ENCODE measurements at places on chromosomes 4 and X.

- no peak for DNase-seq
These were observed 103.5 kb upstream of the PLAC1 start for GRCh38 chrX:134761788-134762187.

DNA sequence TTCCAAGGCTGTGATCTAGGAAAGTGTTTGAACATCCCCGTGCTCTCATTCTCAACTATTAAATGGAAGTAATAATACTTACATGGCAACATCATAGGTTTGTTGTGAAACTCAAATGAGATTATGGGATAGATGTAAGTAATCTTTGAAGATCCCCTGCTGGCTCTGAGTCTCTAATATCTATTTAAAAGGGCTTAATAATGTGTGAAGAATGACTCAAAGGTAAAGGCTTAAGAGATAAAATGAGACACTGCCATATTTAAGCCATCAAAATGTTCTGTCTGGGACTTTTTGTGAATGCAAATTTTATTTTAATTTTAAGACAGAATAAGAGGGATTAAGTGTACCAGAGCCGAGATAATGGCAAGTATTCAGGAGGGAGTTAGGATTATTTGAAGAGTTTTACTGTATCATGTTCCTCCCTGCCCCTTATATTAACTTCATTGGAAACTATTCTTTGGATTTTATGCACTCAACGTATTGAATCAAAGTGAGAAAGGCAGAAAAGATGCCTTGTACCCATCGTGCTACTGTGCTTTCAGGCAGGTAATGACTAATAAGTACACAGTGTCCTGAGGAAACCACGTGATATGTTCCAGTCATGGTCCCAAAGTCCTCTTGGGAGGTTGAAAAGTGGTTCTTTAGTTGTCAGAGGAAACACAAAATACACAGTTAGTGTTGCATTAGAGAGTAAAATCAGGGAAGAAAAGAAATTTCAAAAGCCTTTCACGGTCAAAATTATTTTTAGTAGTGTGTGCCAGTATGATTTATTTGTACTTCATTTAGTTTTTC, 192.4 kb downstream of the RBM46 start:
- DNase-seq = no peak

GRCh38 chrX:134547047-134547679, 87.2 kb downstream of the HPRT1 start:
- no peak for DNase-seq

DNA sequence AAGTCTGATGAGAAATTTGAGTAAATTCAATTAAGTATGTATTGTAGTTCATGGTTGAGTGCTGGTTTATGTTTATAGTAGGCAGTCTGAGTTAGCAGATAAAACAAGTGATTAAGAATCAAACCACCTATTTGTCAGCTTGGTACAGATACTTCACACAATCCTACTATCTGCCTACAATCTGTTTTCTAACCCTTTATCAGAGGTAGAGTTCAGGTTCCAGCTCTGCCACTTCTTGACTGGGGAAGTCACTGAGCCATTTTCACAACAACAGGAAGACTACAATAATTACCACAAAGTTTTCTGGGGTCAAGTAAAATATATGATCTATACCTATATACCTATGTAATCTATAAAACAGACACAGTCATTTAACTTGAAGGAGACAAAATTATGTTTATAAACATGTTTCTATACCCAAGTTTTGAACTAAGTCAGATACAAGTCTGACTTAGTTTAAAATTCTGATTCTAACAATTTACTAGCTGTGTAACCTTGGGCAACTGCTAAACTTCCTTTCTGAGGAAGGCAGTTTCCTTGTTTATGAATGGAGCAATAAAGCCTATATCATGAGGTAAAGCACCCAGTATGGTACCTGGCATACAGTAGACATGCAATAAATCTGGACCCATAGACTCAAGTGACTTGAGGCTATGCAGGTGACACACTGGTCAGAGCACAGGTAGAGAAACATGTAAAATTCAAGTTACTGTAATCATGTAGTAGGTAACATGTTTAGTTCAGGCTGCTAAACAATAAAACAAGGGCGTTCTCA, 37.2 kb upstream of the BDH2 start:
- DNase-seq = no peak

DNA sequence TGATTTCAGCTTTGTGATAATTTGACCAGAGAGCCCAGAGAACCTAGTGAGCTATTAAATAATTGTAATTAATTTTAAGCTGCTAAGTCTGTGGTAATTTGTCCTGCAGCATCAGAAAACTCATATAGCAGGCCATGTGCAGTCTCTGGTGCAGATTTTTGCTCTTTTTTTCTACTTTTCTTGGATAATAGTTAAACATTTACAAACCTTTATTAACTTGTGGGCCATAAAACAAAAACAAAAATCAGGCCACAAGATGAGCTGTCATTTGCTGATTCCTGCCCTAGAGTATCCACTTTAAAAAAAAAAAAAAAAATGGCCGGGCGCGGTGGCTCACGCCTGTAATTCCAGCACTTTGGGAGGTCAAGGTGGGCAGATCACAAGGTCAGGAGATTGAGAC, 99.8 kb downstream of the CLDN22 start:
- no peak for DNase-seq

DNA sequence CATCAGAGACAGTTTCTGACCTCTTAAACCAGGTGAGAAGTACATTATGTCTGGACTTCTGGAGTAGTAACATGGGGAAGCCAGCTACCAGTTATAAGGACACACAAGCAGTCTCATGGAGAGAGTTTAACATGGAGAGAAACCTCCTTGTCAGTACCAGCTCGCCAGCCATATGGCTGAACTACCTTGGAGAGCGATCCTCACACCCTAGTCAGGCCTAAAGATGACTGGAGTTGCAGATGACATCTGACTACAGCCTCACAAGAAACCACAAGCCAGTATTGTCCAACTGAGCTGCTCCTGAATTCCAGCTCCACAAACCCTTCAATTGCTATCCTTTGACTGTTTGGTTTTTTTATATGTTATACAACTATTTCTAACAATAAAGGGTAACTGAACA, 49.8 kb downstream of the PDHA2 start:
- DNase-seq = no peak

GRCh38 chrX:8868070-8868773, 67.0 kb upstream of the FAM9A start:
- no peak for DNase-seq

DNA sequence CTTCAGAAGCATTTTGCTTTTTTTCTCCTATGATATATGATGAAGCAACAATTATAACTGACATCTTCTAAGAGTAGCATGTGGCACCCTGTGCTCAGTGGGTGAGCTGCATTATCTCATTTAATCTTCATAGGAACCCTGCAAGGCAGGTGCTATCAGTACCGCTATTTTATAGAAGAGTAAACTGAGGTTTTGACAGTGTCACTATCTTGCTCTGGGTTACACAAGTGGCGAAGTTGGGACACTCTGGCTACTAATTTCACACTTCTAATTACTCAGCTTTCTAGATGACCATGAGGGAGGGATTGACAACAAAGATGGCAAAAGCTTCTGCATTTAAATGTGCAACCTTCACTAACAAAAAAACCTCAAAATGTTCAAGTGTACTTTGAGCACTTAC, 76.9 kb upstream of the CAMK2D start:
- no peak for DNase-seq

GRCh38 chrX:29880977-29881376, 334.4 kb upstream of the MAGEB2 start:
- DNase-seq = no peak

DNA sequence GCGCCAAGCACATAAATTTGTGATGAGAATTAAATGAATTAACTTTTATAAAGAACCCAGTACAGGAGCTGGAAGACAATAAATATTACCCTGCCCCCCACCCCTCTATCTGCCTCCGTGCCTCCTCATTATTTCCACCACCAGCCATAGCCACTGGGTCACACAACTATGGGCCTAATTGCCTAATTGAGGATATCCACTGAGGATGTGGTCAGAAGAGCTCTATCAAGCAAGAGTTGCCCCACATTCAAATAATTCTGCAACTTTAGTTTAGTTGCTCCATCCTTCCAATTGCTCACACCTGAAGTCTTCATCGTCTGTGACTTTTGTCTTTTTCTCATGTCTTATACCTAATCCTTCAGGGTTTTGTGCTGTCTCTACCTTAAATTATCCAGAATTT, 9.5 kb upstream of the CXCL8 start:
- no peak for DNase-seq

DNA sequence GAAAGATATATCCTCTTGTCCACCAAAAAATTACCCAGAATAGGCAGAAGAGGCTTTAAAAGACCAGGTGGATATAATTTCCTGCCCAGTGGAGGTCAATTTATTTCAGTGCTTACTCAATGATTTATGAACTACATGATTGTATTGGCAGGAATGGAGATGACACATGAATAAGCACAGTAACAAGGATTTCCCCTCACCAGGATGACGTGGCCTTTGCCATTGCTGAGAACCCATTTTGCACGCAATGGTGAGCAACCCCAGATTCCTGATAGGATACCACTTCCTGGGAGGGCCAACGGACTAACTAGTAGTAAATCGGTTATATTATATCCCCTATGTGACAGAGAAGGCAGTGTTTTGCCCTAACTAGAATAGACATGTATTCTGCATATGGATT, 11.6 kb upstream of the TTC29 start:
- DNase-seq = no peak

- DNase-seq = no peak
These were observed 43.2 kb downstream of the ZBTB49 start for GRCh38 chr4:4333265-4333706.

- no peak for DNase-seq
These were observed 98.8 kb upstream of the IQCM start for GRCh38 chr4:149914119-149915115.

GRCh38 chr4:41745292-41746024, 3.1 kb downstream of the PHOX2B start:
- no peak for DNase-seq

DNA sequence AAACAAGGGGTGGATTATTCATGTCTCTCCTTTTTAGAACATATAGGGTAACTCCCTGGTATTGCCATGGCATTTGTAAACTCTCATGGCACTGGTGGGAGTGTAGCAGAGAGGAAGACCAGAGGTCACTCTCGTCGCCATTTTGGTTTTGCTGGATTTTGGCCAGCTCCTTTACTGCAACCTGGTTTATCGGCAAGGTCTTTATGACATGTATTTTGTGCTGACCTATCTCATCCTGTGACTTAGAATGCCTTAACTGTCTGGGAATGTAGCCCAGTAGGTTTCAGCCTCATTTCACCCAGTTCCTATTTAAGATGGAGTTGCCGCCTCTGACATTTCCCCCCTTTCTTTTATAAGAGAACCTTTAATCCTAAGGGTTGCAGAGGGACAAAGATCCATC, 45.8 kb downstream of the MGST2 start:
- no peak for DNase-seq

- DNase-seq = no peak
These were observed 33.3 kb downstream of the TMSB4X start for GRCh38 chrX:13008189-13008533.

DNA sequence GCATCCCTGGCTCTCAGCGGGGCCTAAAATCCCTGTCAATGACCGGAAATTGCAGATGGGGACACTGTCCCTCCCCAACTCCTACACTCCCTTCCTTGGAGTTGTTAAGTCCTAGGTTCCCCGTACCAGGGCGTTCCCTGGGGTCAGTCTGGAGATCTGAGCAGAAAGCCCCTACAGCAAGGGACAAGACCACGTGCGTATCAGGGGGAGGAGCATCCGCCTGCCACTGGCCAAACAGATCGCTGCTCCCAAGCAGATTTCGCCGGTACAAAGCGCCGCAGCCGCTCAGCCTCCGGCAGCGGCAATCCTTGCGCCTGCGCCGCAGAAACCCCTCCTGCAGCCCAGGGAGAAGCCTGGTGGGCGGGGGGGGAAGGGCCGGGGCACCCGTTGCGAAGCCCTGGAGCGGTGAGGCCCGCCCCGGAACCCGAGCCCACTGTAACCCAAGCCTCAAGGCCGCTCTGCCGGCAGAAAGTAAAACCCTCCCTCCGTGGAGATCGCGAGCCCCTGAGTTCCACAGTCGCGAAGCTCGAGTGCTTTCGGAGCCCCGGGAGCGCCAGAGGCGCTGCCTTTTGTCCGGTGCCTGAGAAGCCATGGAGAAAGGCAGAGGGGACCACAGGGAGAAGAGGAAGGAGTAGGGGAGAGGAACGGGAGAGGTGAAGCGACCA, 2.7 kb downstream of the CRMP1 start:
- DNase-seq = peak; percentile 57

GRCh38 chrX:29947225-29947624, 268.1 kb upstream of the MAGEB2 start:
- no peak for DNase-seq

GRCh38 chrX:54452920-54453319, 12.7 kb downstream of the TSR2 start:
- DNase-seq = no peak

GRCh38 chr4:72076562-72076961, 44.8 kb downstream of the NPFFR2 start:
- no peak for DNase-seq

DNA sequence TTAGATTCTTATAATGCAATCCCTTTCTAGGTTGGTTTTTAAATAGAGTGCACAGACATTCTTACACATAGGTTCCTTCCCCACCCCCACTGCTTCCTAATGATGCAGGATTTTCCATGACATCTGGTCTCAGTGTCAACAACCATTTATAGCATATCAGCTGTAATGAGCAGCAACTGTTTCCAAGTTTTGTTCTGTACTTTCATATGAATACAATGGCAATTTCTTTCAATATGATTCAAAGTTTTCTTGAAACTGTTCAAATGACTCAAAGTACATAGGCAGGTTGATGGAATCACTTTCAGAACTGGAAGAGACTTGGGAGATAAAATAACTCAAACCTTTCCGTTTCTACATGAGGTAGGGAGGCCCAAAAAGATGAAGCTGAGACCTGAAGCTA, 220.7 kb downstream of the CAMK2D start:
- no peak for DNase-seq

GRCh38 chrX:67674741-67675140, 130.9 kb downstream of the AR start:
- no peak for DNase-seq

DNA sequence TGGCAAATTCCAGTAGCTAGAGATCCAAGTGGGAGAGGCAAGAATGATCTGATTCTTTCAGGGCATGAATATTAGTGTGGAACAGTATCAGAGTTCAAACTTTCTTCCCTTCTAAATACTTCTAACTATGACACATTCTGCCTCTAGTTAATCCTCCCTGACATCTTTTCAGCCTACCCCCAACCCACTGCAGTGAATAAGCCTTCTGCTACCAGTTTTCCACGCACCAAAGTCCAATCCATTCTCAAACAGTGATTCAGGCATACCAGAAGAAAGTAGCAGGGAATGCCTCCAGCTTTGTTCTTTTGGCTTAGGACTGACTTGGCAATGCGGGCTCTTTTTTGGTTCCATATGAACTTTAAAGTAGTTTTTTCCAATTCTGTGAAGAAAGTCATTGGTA, 155.4 kb upstream of the FTHL17 start:
- no peak for DNase-seq

DNA sequence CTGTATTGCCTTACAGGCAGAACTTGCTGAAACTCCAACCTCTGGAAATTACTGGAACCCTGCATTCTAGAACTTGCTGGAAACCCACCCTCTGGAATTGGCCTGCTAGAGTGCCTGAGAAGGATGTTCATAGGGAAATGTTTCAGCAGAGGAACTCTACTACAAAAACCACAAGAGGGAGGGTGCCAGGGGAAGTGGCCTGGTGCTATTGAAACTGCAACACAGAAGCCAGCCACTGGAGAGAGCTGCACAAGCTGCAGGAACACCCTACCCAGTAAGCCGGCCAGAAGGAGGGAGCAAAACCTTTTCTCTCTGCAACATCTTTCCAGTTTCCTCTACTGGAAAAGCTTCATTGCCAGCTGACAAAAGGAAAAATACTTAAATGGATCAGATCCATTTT, 2.5 kb upstream of the BRWD3 start:
- DNase-seq = no peak

- DNase-seq = no peak
These were observed 88.5 kb upstream of the CBR4 start for GRCh38 chr4:169098532-169098931.

All from NCI-H1436 treated with DMSO at 0.1 percent for 48 hours (cell line).